ENCODE measurements at places on chromosomes 3 and 15. TPM values are rescaled to one million over a fixed set of nuclear protein-coding genes. Genes with fewer than 3 reads are reported as not detected.

SMCO1 gene
- total RNA-seq = not detected

DNA sequence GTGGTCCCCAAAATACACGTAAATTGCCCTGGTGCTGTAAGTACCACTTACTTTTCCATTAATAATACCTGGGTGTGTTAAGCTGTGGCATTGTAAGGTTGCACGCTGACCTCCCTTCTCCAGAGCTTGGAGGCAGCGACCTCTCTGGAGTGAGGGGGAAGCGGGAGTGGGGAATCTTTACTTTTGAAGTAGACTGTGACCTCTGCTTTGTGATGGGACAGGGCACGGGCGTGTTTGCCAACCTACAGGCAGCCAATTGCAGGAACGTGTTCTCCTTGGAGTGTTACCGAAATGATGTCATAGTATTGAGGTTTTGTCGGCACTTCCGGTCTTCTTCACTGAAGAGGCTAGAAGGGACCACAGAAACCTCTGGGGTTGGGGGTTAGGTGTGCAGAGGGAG is 227.3 kb upstream of the C2CD4B start:
- no peak for DNase-seq

DNA sequence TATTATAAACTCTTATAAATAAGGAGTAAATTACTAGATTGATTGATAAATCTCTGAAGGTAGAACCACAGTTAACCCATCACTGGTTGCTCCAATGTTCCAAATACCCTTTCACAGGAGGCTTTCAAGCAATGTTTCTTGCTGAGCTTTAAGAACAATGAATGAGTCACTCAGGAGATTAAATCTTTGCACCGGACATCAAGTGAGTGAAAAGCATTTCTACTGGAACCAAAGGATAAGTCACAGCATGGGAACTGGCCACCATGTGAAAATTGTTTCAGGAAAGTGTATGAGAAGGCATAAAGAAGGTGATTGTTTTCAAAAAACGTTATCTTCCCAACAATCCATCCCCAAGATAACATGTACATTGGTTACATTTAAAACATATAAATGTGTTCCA is 90.6 kb downstream of the CNTN3 start:
- DNase-seq = no peak

DNA sequence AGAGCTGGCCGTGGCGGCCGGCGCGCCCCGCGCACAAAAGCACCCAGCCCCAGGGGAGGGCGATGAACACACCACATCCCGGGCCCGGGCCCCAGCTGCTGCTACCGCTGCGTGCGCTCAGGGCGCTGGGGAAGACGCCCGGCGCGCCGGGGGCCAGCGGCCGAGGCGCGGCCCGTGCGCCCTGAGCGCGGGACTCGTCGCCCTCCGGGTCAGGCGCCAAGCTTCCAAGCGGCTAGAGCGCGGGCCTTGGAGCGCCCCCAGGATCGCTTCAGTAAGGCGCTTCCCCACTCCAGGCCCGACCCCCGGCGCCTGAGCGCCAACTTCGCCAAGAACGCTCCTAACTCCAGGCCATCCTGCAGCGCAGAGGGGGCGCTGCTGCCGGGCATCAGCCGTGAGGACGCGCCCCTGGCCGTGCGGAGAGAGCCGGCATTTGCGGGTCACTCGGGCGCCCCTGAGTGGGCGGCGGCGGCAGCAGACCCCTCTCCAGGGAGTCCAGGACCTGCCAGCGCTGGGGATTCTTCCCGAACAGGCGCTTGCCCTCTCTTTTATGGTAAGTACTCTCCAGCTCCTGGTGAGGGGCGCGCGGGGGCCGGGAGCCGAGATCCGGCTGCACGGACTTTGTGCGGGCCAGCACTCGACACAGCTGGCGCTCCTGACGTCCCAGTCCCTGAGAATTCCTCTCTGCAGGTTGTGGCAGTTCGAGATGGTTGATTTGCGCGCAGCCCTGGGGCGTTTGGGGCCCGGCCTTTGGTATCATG is 475 bp downstream of the SPSB4 start:
- no peak for DNase-seq

DNA sequence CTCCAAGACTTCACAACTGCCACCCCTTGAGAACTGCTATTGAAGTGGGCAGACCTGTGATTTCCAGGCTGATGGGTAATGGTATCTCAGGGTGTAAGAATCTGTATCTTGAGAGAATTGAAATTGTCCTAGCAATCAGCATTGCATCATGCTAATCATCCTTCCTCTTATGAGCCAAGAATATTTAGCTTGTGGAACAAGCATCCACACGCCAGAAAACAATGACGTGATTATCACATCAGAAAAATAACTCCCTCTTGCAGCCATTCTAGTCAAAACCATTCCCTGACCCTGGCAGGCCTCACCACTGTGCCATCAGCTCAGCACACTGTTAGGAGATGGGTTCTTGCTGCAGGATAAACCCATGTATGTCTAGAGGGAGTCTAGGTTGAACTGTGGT is 6.7 kb downstream of the BCL2L10 start:
- no peak for DNase-seq

All from mesenteric fat pad (tissue), 1 donor.